ENCODE measurements at places on chromosomes 3 and 15.

- DNase-seq = no peak
Observed at GRCh38 chr3:52926554-52926953, 29.2 kb upstream of the STIMATE start.

GRCh38 chr15:66184936-66185790 is 68.4 kb downstream of the MEGF11 start:
- no peak for DNase-seq

- DNase-seq = no peak
Observed at GRCh38 chr3:140530131-140530530, 147.7 kb upstream of the TRIM42 start.

DNA sequence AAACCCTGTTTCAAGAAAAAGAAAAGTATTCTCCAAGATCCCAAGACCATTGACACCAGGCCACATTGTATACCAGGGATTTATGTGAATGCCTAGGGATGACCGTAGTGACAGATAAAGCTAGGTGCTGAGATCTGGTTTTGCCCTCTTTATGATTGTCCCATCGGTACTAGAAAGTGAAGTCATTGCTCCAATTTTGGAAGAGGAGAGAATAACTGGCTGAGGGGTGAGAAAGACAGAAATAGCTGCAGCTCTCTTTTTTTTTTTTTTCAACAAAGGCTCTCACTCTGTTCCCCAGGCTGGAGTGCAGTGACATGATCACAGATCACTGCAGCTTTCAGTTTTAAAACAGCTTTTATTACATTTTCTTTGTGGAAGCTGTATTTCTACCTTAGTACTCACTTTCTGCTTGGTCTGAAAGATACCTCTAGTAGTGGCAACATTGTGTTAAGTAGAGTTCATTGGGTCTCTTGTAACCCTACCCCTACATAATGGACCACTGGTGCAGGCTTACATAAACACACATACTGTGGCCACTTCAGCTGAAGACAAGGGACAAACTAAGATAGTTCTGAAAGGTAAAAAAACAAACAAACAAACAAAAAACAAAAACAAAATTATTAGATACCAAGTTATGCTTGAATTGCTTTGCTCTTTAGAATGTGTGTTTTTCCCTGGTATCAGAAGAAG is 18.0 kb downstream of the ZSCAN29 start:
- no peak for DNase-seq

DNA sequence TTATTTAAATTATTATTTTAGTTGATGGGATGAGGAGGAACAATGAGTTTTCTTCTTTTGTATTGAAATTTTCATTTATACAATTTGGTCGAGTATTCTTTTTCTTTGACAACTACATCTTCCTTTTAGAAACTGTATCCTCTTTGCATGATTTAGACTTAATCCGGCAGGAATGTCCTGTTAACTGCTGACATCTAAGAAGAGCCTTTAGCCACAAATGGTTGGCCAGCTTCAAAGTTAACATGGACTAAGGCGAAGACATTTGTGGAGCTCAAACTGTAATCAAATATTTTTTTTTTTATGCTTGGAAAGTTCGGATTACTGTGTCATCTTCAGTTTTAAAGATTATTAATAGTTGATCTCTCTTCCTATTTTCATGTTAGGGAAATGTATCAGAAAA is 43.2 kb downstream of the RIOX2 start:
- no peak for DNase-seq

DNA sequence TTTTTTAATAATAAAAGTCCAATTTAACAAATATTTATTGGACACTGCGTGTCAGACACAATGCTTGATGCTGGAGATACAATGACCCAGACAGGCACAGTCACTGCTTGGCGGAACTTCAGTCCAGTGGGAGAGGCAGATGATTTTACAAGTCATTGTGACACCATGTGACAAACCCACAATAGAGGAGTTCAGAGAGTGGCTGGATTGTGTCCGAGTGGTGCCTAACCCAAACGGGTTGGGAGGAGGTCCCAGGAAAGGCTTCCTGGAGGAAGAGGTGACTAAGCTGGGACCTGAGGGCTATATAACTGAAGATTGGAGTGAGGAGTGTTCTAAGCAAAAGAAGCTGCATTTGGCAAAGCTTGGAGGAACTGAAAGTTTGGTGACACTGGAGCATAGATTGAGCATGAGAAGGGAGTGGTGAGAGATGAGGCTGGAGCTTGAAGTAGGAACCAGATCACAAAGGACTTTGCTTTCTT is 41.4 kb downstream of the CRTC3 start:
- DNase-seq = no peak

DNA sequence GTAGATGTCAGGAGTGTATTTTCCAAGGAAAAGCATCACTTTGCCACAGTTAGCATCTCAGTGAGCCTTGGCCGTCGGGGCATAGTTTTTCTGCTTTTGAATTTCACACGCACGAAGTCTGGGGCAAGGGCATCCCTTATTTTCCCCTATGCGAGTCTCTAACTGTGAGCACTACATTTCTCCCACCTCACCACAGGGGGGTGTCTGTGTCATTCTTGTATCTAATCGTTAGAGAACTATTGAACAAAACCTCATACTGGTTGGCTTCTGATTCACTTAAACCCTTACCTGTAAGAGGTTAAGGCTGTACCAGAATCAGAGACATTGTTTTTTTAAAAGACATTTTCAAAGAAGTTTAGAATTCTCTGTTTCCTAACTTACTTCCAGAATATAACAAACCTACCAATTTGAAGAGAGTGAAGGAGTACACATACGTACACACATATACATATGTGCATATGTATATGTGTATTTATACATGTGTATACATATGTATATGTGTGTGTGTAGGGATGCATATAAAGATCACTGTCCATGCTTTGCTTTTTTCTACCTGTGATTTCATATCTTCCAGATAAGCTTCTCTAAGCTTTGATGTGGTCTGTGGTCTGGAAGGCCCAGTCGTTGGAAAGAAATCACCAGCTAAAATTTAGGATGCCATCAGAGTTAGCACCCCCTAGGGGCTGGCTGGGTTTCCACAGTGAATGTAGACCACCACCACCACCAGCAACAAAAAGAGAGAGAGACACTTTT is 49.4 kb downstream of the MYZAP start:
- peak; percentile 16 for DNase-seq

DNA sequence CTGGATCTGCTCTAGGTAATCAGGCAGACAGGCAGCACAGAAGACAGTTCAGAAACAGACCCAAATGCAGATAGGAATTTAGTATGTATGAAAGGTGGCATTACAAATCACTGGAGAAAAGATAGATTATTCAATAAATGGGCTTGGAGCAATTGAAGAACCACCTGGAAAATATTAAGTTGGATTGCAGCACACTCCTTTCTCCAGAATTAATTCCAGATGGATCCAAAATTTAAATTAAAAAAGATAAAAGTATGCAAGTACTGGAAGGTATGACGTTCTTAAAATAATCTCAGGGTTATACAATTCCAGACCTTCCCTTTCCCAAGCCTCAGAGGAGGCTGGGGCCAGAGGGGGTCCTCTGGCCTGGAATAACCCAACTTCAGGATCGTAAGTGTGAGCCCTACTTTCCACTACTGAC is 32.5 kb downstream of the HRH1 start:
- DNase-seq = no peak

DNA sequence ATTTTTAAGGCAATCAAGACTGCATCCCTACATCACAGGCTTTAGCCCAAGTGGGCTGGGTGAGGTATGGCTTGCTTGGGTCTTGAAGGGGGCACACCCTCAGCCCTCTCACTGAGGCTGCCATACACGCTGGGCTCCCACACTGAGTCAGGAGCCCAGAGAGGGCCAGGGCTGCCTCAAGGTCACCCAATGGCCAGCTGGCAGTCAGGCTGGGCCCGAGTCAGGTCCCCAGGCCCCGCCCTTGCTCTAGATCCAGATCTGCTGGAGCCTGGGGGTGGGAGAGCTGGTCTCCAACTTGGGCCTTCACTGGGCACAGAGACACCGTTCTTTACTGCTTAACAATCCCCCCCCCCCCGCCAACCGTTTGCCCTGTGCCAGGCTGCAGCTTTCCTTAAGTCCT is 88.1 kb downstream of the IQSEC1 start:
- no peak for DNase-seq

DNA sequence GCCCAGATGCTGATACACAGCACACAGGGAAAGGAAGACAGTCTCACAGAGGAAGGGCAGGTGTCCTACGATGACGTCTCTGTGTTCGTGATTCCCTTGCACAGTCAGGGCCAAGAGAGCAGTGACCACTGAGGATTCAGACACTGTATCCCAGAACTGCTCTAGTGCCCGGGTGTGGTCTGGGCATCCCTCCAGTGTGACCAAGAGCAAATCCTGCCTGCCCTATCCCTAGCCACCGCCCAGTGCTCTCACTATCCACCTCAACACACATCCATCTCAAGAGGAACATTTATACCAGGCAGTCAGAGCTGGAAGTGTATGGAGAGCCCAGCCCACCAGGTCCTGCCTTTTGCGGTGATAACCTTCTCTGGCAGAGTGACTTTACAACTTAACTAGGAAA is 4.1 kb downstream of the PPM1M start:
- no peak for DNase-seq

DNA sequence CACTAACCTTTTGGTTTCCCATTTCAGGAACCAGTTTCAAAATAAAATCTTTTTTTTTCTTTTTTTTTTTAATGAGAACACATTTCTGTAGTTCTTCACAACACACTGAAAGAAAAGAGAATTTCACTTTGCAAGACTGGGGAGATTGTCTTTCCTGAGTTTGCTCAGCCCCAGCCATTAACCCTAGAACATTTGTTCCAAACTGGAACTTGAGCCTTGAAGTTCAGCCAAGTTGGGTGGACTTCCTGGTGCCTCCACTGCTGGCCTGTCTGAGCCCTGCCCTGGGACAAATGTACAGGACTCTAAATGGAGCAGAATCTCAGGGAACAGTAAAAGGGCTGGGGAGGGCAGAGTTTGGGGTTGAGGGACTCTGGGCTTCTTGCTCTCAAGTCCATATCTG is 196.4 kb upstream of the LPP start:
- no peak for DNase-seq

DNA sequence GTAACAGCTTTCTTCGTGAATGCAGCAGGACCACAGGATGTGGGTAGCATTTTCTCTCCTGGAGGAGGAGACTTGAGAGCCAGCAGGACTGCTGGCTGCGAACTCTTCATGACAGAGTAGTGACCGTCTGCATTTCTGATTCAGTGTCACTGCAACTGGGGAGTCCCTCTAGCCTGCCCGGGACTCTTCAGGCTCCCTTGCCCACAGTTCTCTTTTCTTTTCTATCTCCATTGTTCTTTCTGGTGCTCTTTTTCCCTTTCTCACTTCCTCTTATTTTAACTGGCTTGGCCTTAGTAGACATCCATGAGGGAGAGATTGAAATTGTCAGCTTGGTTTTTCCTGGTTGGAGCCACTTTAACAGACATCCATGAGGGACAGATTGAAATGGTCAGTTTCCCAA is 49.9 kb upstream of the P2RY1 start:
- no peak for DNase-seq

DNA sequence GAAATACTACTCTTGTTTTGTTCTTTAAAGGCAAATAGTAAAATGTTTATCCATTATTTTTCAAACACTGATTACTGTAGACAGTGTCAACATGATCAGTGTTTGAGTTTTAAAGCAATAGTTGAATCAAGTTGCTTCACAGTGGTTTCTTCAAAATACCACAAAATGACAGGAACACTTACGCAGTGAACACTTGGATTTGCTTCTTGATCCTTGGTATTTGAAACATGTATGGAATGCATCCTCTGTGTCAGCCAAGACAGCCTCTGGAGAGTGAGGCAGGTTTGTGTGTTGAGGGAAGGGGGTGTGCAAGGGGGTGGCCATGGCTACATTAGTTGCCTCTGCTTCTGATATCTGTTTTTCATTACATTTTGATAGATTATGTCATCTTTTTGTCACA is 413.0 kb downstream of the RBMS3 start:
- DNase-seq = no peak

- no peak for DNase-seq
Observed at GRCh38 chr3:50258029-50258680, 10.8 kb upstream of the SEMA3B start.

DNA sequence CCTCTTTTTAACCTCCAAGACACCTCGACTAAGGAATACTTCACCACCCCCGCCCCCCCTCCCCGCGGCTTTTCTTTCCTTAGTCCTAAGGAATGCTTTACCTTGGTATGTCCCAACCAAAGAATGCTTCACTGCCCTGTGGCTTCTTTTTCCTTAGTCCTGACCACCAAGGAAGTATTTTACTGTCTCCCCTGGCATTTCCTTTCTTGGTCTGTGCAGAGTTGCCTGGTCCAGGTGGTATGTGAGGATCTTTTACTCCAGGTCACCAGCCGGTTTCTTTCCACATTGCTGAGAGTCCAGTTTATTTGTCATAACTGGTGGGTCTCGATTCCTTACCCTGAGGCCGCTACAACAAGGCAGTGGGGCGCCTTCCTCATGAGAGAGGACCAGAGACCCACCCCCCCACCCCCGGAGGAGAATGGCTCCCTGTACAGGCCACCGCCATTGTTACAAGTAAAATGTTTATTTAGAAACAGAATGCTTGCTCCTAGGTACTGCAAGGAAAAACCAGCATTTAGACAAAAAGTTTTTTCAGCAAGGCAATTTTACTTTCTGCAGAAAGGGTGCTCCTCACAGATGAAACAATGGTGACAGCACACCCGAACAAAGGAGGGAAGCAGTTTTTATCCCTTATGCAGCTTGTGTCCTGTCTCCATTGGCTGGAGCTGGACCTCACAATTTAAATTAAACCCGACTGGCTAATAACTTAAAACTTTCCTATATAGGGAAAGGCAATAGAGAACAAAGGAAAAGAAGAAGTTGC is 23.1 kb upstream of the MTHFS start:
- DNase-seq = no peak

DNA sequence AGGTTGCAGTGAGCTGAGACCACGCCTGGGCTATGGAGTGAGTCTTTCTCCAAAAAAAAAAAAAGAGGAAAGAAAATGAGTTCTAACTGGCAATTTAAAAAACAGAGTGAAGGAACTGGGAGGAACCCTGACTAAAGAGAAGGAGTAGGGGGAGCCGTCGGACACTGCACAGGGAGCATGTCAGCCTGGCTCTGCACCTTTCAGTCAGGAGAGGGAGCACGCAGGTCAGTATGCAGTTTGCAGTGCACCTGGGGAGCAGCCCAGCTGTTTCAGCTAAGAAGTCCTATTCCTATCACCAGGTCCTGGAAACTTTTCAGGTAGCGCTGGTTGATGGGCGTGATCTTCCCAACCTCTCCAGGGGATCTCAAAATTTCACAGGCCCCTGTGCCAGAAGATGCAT is 14.9 kb upstream of the ZXDC start:
- no peak for DNase-seq

DNA sequence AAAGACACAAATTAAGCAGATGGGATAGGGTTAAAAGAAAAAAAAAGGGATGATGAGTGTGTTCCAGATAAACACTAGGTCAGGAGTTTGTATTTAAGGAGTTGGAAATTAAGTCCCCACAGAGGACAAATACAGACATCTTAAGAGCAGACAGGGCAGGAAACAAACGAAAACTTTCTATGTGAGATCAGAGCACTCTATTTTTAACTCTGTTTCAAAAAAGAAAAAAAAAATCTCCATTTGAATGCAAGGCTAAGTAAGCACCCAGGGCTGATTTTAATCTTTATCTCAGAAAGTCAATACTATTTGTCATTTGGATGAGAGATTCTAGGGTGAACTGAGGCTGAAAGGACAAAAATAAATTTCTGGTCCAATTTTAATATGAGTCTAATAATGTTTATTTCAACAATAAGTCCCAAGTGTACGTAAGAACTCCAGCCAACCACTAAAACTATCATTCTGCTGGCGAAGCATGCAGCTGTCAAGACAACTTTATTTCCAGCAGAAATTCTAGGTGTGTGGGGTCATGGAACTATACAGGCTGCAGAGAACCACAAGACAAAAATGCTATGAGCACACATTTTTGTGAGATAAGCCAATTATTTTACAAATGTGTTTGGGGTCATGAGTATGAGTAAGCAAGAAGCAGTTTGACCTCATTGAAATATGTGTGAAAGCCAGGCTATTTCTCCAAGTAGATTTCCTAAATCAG is 186.1 kb downstream of the FMN1 start:
- DNase-seq = no peak

Data from NCI-H1105 treated with DMSO at 0.1 percent for 48 hours (cell line).